Naive thymus-derived CD4-positive, alpha-beta T cell (primary cell): ENCODE measurements at places on chromosomes 6 and 20. TPM values are rescaled to one million over a fixed set of nuclear protein-coding genes. Genes with fewer than 3 reads are reported as not detected.

ATP6V1G2 gene
- 4.8 TPM for total RNA-seq

C4B gene
- total RNA-seq: 3.2 and 4.1 TPM in 2 replicates

EDN1 gene
- total RNA-seq: 1.3 TPM

CCDC170 gene
- not detected for total RNA-seq

PI3 gene
- not detected in 2 replicates for total RNA-seq

OSER1 gene
- total RNA-seq: 83.9 TPM

SLC4A11 gene
- total RNA-seq: 0.42 TPM

TMEM151B gene
- total RNA-seq: not detected

HLA-DOB gene
- 2.3 TPM for total RNA-seq

PRDM13 gene
- total RNA-seq: not detected

DNA sequence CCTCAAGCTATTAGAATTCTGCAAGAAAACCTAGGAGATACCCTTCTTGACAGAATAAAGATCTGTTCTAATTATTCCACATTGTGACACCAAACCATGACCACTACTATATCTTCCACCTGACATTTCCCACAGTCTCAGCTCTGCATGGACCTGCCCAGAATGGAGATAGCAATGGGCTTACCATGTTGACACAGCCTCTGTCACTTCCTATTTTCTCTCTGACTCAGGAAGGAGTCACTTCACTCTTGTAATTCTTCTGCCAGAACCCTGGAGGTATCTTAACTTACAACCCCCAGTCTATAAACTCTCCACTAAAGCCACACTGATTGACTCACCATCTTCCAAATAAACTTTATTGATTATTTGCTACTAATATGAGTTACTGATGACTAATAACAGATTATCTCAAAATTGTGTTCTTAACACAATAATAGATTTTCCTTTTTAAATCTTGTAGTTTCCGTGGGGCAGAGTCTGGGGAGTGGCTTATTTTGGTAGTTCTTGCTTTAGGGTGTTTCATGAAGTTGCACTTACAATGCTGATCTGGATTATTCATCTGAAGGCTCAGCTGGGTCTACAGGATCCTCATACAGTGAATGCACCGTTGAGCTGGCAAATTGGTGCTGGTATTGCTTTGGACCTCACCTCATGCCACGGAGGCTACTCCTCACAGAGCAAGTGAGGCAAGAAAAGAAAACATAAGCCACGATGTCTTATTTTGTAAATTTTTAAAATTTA lies 869.9 kb downstream of the KIF16B start:
- H3K27ac ChIP-seq: no peak overlapping the region
- no peaks in the 10 kb centered on the region for H3K36me3 ChIP-seq
- H3K27me3 ChIP-seq: no peaks in the 10 kb centered on the region
- H3K4me1 ChIP-seq: no peaks in the 10 kb centered on the region
- no peak for DNase-seq
- no peak overlapping the region for H3K4me3 ChIP-seq

DNA sequence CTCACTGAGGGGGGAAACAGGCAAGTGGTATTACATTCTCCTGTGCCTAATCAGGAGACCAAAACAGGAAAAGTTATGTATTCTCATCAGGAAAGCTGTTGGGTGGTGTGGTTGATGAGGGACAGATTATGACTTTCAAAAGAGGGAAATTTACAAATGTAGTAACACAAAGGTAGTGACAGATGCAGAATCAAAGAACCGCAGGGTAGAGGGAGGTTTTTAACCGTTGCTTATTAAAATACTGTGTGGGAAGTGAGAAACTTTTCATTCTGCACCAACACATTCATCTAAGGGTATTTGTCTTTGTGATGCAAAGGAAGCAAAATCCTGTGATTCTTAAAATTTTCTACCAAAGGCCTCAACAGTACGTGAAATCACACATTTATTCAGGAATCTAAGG lies 288.2 kb upstream of the MAN1A1 start:
- DNase-seq: no peak
- no peaks in the 10 kb centered on the region for H3K27me3 ChIP-seq
- H3K4me1 ChIP-seq: no peaks in the 10 kb centered on the region
- no peak overlapping the region for H3K27ac ChIP-seq

DNA sequence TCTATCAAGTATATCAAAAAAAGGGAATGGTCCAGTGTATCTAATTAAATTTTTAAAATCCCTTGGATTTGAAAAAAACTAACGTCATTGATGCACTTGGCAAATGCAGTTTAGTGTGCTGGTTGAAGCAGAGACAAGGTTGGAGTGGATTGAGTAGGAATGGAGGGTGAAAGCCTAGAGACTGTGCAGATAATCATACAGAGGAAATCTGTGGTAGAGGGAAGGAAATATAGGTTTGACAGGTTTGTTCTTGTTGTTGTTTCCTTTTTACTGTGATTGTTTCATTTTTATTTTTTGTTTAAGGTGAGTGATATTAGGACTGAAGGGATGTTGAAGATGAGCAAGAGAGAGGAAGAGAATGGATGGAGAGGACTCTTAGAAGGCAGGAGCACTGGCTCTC lies 29.0 kb upstream of the L3MBTL3 start:
- no peak overlapping the region for H3K4me3 ChIP-seq
- no peaks in the 10 kb centered on the region for H3K36me3 ChIP-seq
- DNase-seq: no peak
- H3K27ac ChIP-seq: no peak overlapping the region
- H3K4me1 ChIP-seq: no peaks in the 10 kb centered on the region
- H3K27me3 ChIP-seq: no peaks in the 10 kb centered on the region

DNA sequence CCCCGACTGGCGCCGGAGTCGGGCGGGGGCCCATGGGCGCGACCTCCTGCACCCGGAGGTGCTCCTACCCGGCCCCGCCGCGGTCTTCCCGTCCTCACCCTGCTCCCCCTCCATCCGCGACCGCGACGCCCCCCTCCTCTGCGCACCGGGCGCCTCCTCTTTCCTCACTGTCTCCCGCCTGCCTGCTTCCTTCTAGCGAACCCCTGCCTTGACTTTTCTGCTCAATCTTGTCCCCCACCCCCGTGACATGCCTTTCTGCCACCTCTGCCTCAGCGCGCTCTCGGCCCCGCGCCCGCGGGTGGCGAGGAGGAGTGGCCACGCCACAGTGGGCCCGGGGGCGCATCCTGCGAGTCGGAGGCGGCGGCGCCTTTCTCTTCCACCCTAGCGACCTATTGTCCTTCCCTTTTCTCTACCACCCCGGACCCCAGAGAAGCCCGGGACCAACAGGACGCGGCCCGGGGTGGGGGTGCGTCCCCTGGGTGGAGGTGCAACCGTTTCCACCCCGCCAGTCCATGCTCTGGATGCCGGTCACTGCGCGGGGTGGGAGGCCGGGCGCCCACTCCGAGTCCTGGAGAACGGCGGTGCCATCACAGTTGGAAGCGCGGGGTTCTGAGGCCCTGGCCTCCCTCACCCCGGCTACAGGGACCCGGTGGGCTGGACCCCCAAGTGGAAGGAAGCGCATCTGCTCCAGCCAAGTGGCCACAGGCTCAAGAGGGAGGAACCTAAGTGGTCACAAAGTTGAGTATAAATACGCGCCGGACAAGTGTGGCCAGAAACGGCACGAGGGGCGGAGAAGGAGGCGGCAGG lies 2.0 kb downstream of the PDE10A start:
- no peaks in the 10 kb centered on the region for H3K36me3 ChIP-seq
- H3K27ac ChIP-seq: no peak overlapping the region
- no peak overlapping the region for H3K4me3 ChIP-seq
- no peak for DNase-seq

- peaks cover 60% of the 10 kb centered on the region for H3K4me1 ChIP-seq
- H3K27me3 ChIP-seq: no peaks in the 10 kb centered on the region
- H3K27ac ChIP-seq: no peak overlapping the region
- no peaks in the 10 kb centered on the region for H3K36me3 ChIP-seq
- no peak for DNase-seq
These were observed 34.5 kb downstream of the NTSR1 start for GRCh38 chr20:62742979-62743776.

GRCh38 chr6:10587656-10588406 lies 66.7 kb downstream of the GCNT2 start:
- no peak for DNase-seq
- no peak overlapping the region for H3K27ac ChIP-seq
- no peaks in the 10 kb centered on the region for H3K36me3 ChIP-seq

DNA sequence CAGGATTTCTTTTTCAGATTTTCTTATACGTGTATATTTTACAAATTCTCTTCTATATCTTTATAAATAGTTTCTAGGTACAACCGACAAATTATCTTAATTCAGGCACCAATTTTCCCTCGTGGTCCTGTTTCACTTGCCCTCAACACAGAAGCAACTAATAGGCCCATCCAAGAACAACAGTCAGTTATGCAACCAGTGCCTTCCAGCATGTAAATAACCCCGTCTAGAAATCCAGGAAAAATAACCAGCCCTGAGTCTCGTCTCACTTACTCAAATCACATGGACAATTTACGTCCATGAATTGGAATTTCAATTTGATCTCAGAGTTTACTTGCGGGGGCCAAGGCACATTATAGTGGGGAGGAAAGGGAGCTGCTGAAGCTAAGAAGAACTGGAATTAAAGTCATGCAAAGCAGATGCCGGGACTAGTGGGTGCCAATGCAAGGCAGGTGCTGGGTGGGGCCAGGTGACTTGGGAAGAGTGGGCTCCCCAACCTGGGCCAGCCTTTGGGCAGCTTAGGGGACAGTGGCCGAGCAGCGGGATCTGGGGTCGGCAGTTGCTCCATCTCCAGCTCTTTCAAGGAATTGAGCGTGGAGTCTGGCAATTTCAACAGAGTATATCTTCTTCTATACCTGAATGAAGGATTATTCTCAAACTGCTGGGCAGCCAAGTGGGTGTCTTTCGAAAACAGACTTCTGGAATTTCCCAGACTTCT lies 121.7 kb downstream of the EDN3 start:
- H3K27me3 ChIP-seq: no peaks in the 10 kb centered on the region
- no peak for DNase-seq
- H3K4me3 ChIP-seq: no peak overlapping the region

- H3K27ac ChIP-seq: no peak overlapping the region
- no peaks in the 10 kb centered on the region for H3K36me3 ChIP-seq
- no peak for DNase-seq
- H3K27me3 ChIP-seq: no peaks in the 10 kb centered on the region
- no peak overlapping the region for H3K4me3 ChIP-seq
These were observed 33.7 kb downstream of the NINL start for GRCh38 chr20:25551413-25552215.

DNA sequence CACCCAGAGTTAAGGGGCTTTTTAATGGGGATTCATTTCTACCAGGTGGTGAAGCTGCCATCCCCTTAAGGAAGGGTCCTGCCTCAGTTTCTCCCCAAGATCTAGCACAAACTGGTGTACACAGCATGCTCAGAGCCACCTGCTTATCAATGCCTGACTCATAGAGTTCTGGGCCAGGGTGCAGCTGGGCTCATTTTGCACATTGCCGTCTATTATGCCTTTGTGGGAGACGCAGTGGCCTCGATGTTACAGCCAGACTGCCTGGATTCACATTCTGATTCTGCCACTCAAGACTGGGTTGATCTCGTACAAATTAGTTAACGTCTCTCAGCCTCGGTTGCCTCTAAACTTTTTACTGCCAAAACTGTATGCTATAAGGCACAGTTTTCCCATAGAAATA lies 365.7 kb downstream of the ZFAND3 start:
- H3K27me3 ChIP-seq: no peaks in the 10 kb centered on the region
- DNase-seq: no peak
- H3K27ac ChIP-seq: no peak overlapping the region
- H3K4me3 ChIP-seq: no peak overlapping the region

DNA sequence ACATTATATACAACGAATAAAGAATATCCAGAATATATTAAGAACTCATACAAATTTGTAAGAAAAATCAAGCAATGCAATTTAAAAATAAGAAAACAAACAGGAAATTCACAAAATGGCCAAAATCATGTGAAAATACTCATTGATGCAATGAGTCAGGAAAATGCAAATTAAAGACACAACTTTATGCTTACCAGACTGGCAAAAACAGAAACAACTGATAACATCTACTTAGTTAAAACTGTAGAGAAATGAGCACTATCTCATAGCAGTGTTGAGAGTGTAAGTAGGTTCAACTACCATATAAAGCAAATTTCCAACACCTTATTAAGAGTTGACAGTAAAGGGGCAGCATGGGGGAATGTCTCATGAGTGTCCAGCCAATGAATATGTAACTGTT lies 62.3 kb downstream of the SYCP2 start:
- no peak overlapping the region for H3K4me3 ChIP-seq
- H3K36me3 ChIP-seq: no peaks in the 10 kb centered on the region
- no peak overlapping the region for H3K27ac ChIP-seq
- H3K27me3 ChIP-seq: no peaks in the 10 kb centered on the region
- no peaks in the 10 kb centered on the region for H3K4me1 ChIP-seq

- no peak overlapping the region for H3K4me3 ChIP-seq
- DNase-seq: no peak
- no peak overlapping the region for H3K27ac ChIP-seq
- H3K27me3 ChIP-seq: no peaks in the 10 kb centered on the region
- no peaks in the 10 kb centered on the region for H3K4me1 ChIP-seq
These were observed 45.0 kb downstream of the HUS1B start for GRCh38 chr6:611928-612327.

DNA sequence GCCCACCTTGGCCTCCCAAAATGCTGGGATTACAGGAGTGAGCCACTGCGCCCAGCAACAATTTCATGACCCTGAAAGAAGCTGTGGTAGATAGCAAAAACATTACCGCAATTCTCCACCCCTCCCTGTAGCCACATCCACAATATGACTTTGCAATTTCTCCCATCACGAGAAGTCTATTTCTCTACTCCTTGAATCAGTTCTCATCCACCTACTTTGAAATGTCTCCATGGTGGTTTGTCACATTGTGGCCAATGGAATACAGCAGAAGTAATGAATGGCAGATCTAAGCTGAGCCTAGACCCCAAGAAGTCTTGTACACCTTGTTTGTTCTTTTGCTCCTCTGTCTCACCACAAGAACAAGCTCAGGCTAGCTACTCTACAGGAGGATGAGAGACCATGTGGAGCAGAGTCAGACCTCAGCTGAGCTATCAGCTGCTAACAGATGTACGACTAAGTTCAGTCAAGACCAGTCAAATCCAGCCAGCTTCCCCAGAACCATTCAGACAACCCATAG lies 6.3 kb downstream of the OXT start:
- no peaks in the 10 kb centered on the region for H3K36me3 ChIP-seq
- no peaks in the 10 kb centered on the region for H3K27me3 ChIP-seq
- peaks cover 17% of the 10 kb centered on the region for H3K4me1 ChIP-seq
- no peak overlapping the region for H3K4me3 ChIP-seq

GRCh38 chr6:155936551-155936950 lies 480.9 kb upstream of the NOX3 start:
- H3K27ac ChIP-seq: no peak overlapping the region
- H3K36me3 ChIP-seq: no peaks in the 10 kb centered on the region
- no peak overlapping the region for H3K4me3 ChIP-seq
- no peak for DNase-seq
- H3K27me3 ChIP-seq: no peaks in the 10 kb centered on the region

DNA sequence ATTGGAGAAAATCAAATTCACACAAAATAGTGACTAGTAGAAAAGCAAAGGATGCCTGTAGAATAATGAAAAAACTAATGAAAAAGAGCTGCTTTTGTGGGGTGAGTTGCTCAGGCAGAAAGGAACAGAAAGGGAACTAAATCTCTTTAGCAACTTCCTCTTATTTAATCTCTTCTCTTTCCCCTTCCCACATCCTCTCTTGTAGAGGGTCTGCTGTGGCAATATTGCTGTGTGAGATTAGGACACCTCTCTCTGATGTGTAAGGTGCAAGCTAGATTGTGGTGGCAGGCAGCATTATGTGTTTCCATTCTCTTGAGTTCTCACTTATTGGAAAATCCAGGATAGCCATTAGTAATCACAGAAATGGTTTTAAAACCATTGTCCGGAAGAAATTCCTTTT lies 49.7 kb downstream of the SYNE1 start:
- no peak overlapping the region for H3K4me3 ChIP-seq
- no peak for DNase-seq
- H3K36me3 ChIP-seq: no peaks in the 10 kb centered on the region
